ENCODE measurements at places on chromosomes 16 and 17. TPM values are rescaled to one million over a fixed set of nuclear protein-coding genes. Genes with fewer than 3 reads are reported as not detected.

Gene HID1
- total RNA-seq = 0.33 TPM

Gene TP53TG3F
- total RNA-seq = not detected

Gene ZMYND15
- total RNA-seq = 0.18 TPM

Gene ASB16
- not detected for total RNA-seq

Gene ARHGDIG
- total RNA-seq = 1.6 TPM

Gene AGRP
- total RNA-seq = not detected

Gene GLP2R
- 0.16 TPM for total RNA-seq

Gene CBFA2T3
- total RNA-seq = not detected

Gene SLC22A31
- not detected for total RNA-seq

Gene MT1E
- total RNA-seq = 103 TPM

Gene SHCBP1
- total RNA-seq = 28.9 TPM

Gene TMC8
- total RNA-seq = not detected

Gene DPEP1
- not detected for total RNA-seq

Gene LGALS9C
- total RNA-seq = not detected

Gene WNK4
- 0.45 TPM for total RNA-seq

Gene VAT1
- total RNA-seq = 461 TPM

Gene PRR29
- 0.99 TPM for total RNA-seq

Gene METRN
- total RNA-seq = 30.7 TPM

Gene EPX
- total RNA-seq = not detected

Gene ZNF286A
- total RNA-seq = 86.2 TPM

Gene HASPIN
- total RNA-seq = 10.5 TPM

Gene WFDC1
- total RNA-seq = not detected

Gene TBC1D3G
- not detected for total RNA-seq

Gene PTGES3L
- total RNA-seq = 0.65 TPM

Gene BFAR
- total RNA-seq = 129 TPM

Gene ST6GALNAC1
- total RNA-seq = not detected

Gene NOD2
- not detected for total RNA-seq

Gene STH
- total RNA-seq = not detected

Gene MYL11
- total RNA-seq = not detected

Gene SF3B3
- 39.1 TPM for total RNA-seq

Gene CDH5
- 2.9 TPM for total RNA-seq

Gene SBK1
- not detected for total RNA-seq

Gene ABCA10
- 7.5 TPM for total RNA-seq

Gene CFAP119
- 2.7 TPM for total RNA-seq

Gene CD300A
- total RNA-seq = not detected

Gene KCNJ16
- not detected for total RNA-seq

Gene CES1
- total RNA-seq = not detected

Gene HSD11B2
- not detected for total RNA-seq

Gene OMG
- total RNA-seq = 3.9 TPM

Gene KRTAP4-6
- total RNA-seq = not detected

Gene KCNJ12
- 1.7 TPM for total RNA-seq

Gene FNDC8
- total RNA-seq = not detected

Gene PRSS36
- 3.8 TPM for total RNA-seq

Gene CA4
- total RNA-seq = not detected
